Stimulated activated CD4-positive, alpha-beta T cell treated with anti-CD3 and anti-CD28 coated beads, Interleukin-15, amount 100 ng/mL, for 1 hour (primary cell): ENCODE measurements at places on chromosomes 3 and 15.

GRCh38 chr3:193620057-193620456 lies 27.0 kb downstream of the OPA1 start:
- no peak for DNase-seq

DNA sequence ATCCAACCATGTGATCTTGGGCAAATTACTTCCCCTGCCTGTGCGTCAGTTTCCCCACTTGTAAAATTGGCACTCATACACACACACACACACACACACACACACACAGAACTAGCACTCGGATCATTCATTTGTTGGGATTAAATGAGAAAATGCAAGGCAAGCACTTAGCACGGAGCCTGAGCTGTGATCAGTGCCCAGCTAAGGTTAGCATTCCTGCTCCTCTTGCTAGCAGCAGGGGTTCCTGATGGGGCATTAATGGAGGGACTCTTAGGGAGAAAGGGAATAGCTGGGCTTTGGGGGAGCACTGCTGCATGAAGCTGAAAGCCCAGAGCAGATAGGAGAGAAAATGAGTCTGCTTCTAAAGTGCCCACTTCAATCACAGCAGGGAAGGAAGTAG lies 187.7 kb upstream of the C2CD4B start:
- no peak for DNase-seq

DNA sequence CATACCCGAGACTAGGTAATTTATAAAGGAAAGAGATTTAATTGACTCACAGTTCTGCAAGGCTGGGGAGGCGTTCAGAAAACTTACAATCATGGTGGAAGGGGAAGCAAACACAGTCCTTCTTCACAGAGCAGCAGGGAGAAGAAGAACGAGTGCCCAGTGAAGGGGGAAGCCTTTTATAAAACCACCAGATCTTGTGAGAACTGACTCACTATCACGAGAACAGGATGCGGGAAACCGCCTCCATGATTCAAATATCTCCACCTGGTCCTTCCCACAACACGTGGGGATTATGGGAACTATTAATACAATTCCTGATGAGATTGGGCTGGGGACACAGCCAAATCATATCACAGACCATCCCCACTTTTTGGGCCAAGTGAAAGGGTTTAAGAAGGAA lies 58.8 kb upstream of the CTXND1 start:
- no peak for DNase-seq

DNA sequence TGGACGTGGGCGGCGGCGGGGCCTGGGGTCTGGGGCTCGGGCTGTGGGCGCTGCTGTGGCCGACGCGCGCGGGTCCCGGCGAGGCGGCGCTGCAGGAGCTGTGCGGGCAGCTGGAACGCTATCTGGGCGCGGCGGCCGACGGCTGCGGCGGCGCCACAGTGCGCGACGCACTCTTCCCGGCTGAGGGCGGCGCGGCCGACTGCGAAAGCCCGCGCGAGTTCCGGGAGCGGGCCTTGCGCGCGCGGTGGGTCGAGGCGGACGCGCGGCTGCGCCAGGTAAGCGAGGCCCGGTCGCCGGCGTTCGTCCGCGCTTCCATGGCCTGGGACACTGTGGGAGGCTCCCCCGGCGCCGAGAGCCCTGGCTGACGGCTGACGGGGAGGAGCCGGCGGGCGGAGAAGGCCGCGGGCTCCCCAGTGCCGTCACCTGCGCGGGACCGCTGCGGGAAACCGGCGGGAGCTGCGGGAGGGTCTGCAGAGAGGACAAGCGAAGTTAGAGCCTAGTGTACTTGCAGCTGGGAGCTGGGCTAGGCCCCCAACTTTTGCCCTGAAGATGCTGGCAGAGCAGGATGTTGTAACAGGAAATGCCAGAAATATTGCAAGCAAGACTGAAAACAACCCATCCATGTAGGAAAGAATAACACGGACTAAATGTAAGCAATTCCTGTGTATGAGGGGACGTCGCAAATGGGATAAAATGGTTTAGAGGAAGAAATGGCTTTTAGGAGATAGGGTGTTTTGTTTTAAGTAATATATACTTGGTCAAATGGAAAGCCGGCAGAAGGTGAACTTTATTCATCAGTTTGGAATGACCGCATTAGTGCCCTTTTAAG lies 847 bp downstream of the WHAMM start:
- peak; percentile 5 for DNase-seq

- no peak for DNase-seq
Observed at GRCh38 chr15:83105440-83105839, 2.0 kb upstream of the TM6SF1 start.

DNA sequence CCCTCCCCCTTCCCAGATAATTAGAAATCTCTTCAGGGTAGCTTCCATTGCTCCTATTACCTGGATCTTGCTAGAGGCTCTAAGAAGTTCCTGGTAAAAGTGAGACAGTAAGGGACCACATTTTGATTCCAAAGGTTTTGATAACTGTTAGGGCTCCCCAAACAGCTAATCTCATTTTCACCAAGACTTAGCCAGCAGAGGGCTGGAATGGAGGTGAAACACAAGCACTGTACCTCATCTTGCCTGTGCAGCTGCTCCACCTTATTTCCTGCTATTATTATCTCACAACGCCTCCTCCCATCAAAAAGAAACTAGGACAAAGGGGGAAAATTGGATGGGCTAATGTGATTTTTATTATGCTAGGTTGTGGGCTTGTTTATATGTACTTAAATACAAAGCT lies 7.3 kb downstream of the SETD5 start:
- no peak for DNase-seq

DNA sequence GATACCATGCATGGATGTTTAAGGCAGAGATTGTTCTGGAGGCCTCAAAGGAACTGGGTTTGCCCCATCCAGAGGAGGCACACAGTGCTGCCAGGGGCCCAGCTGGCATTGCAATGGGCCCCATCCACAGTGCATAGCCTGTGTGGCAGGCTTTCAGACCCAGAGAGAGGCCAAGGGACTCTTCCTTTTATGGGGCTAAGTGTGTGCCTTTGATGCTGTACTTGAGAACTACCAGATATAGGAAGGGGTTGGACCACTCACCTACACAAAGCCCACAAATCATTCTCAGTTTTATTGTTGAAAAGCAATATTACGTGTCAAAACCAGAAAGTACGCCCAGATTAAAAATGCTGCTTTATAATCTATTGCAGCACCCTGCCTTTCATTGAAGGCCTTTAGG lies 134.9 kb downstream of the EPHB1 start:
- no peak for DNase-seq

DNA sequence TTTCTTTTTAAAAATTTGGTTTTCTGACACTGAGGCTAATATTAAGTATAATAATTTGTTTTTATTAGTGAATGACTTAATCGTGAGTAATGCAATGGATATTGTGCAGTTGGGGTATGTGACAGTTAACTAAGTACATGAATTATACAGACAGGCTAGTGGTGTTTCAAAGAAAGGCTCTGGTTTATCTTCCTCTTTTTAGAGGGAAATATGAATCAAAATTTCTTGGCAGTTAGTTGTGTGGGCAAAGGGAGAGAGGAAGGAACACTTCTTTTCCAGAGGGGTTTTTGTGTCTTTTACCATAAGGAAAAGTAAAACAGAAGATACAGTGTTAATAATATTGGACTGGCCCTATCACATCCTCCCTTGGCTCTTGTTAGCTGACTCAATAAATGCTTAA lies 2.7 kb downstream of the ZNF654 start:
- no peak for DNase-seq

GRCh38 chr3:146536681-146537080 lies 7.7 kb downstream of the PLSCR1 start:
- DNase-seq: no peak

GRCh38 chr15:65338823-65339222 lies 34.3 kb downstream of the RNU5B-1 start:
- no peak for DNase-seq

GRCh38 chr3:78481050-78481449 lies 1286.7 kb downstream of the ROBO1 start:
- no peak for DNase-seq

DNA sequence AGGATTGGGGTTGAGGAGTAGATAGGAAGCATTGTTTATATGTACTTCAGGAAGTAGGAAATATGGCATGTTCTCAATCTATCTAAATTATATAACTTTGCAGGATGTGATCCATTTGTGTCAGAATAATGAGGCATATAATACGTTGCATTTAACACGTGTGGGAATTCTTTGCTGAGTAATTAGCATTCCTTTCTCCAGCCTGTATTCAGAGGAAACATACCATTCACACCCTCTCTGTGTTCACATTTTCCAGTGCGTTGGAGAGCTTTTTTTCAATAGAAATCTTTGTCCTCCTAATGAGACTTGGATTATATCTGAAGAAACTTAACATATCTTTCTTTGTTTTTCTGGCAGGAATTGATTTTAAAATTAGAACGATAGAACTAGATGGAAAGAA lies 33.0 kb upstream of the APH1B start:
- DNase-seq: no peak

- no peak for DNase-seq
Observed at GRCh38 chr3:175103298-175103697, 244.2 kb downstream of the NAALADL2 start.

DNA sequence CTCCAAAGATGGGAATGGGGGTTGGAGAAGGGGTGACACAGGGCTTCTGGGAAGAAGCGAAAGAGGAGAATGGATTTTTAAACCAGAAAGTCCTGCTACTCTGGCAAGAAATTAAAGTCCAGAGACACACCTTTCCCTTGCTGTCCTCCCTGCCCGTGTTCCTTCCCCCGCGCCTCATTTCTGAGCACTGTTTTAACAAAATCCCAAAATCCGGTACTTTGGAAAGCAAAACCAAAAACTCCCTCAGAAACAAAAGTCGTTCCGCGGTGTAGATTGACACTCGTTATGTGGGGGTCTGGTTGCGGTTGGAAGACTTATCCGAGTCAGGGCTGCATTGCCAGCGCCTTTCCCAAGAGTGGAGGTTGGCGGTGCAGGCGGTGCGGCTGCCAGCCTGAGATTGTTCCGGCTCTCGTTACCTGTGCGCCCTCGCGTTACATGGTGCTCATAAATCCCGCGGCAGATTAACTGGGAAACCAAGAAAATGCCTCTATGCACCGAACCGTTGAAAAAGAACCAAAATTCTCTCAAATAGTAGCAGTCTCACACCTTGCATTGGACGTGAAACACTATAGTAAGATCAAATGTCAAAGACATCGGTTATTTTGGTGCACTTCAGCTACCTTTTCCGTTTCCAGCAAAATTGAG lies 217.7 kb downstream of the MEIS2 start:
- DNase-seq: no peak

- no peak for DNase-seq
Observed at GRCh38 chr3:81778678-81779182, 17.3 kb upstream of the GBE1 start.

DNA sequence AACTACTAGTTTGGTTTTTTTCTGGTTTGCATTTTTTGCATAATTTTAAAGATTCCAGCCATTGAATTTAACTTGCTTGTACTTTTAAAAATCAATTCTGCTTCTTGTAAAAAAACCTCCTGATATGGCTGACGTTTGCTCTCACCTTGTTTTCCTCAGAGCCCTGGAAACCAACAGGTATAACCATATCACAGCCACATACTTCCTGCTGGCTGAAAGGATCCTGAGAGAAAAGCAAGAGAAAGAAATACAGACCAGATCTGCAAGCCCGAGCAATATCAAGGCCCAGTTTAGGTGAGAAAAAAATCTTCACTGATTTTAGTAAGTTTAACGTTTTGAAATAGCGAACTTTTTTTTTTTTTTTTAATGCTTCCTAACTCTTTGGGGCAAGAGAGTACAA lies 56.8 kb downstream of the SNRK start:
- DNase-seq: no peak

GRCh38 chr15:90959894-90960293 lies 5.2 kb downstream of the RCCD1 start:
- no peak for DNase-seq

GRCh38 chr3:10600296-10600714 lies 94.9 kb upstream of the ATP2B2 start:
- DNase-seq: no peak

GRCh38 chr3:2915826-2916225 lies 194.3 kb downstream of the IL5RA start:
- no peak for DNase-seq

DNA sequence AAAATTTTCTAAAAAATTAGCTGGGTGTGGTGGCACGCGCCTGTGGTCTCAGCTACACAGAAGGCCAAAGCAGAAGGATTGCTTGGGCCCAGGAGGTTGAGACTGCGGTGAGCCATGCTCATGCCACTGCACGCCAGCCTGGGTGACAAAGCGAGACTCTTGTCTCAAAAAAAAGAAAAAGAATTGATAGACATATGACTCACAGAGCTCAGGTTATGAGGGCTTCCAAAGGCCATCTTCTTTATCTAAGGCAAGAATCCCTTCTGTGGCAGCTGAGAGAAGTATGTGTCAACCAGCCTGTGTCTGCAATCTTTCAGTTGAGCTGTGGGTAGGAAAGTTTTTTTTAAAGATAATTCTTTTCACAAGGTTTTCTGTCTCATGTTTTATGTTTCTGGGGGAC lies 53.9 kb downstream of the MRPS25 start:
- DNase-seq: no peak

GRCh38 chr3:30273304-30274072 lies 332.9 kb upstream of the TGFBR2 start:
- DNase-seq: no peak

- DNase-seq: no peak
Observed at GRCh38 chr15:66614951-66615760, 49.4 kb upstream of the LCTL start.

- no peak for DNase-seq
Observed at GRCh38 chr3:22101351-22101750, 350.3 kb upstream of the ZNF385D start.

- no peak for DNase-seq
Observed at GRCh38 chr3:70108072-70108471, 108.5 kb downstream of the SAMMSON start.
